ENCODE measurements at places on chromosomes 3 and 15.

- DNase-seq = peak; percentile 16
Observed at GRCh38 chr3:23442598-23443383, 239.7 kb downstream of the UBE2E2 start.

DNA sequence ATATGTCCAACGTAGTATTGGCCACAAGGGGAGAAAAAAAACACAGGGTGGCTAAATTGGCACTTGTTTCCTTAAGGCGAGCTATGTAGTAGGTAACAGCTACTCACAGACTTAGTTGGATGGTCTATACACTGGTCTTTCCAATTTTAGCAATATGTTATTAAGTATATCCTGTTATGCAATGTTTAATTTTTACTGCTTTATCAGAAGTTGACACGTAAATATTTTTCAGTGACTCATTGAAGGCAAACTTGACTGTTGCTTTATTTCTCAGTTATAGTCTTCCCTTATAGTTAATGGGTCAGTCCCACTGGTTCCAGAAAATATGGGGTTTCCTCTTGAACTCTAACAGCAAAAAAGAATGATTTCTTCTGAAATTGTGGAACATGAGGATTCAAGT, 46.5 kb downstream of the ADPGK start:
- DNase-seq = no peak

DNA sequence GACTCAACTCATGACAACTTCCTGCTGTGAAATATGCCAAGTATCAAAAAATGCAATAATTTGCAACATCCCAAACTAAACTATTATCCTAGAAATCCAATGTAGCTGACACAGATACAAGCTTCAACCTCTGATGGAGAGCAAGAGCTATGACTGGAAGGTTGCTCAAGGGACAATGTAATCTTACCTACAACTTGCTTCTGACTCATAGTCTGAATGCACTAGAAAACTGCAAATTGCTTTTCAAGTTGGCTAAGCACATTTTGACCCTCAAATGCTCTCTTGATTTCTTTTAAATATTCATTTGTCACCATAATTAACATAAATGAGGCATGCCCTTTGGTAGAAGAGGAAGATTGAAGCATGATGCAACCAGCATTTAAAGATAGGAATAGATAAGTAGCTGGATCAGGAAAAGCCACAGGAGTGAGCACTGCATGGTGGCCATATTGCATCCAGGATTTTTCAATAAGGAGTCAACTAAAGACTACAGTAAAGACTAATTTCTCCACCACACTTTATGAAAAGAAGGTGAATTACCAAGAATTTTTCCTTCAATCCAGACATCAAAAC, 630.8 kb upstream of the GBE1 start:
- no peak for DNase-seq

DNA sequence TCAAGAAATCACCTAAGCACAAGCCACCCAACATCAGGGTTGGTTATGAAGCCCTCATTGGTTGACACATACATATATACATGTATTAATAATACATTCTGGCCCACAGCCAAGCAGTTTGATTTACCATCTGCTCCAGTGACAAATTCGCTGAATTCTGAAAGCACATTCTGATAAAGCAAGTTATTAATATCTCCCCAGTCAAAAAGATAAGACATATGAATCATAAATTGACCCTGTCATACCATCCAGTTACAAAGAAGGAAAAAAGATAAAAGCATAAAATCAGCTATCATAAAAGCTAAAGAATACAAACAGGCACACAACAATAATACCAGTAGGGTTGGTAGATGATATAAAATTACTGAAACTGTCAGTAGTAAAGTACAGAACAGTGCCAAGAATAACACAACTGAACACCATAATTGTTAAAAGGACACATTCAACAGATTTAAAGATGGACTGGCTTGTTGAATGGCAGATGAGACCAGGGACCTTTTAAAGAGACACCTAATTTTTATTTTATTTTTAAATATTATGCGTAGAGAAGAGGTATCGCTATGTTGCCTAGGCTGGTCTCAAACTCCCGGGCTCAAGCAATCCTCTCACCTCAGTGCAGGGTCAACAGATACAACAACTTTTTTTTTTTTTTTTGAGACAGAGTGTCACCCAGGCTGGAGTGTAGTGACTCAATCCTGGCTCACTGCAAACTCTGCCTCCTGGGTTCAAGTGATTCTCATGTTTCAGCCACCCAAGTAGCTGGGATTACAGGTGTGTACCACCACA, 7.7 kb downstream of the SNX4 start:
- DNase-seq = peak; percentile 71

DNA sequence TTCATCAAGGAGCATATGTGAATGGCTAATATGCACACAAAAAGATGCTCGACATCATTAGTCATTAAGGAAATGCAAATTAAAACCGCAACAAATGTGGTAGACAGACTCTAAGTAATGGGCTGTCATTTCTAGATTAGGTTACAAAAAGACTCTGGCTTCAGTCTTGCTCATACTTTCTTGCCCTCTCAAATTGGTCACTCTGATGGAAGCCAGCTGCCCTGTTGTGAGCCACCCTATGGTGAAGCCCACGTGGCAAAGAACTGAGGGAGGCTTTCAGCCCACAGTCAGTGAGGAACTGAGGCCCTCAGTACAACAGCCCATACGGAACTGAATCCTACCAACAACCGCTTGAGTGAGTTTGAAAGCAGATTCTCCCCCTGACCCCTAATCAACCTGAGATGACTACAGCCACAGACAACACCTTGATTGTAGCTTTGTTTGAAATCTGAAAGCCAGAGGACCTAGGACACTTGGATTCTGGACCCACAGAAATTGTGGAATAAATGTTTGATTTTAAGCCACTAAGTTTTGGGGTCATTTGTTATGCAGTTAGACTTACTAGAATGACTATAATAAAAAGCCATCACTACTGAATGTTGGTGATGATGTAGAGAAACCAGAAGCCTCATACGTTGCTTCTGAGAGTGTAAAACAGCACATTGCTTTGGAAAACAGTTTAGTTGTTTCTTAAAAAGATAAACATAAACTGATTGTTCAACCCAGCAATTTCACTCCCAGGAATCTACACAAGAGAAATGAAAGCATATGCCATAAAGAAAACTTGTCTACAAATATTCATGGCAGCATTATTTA, 45.7 kb downstream of the EHHADH start:
- no peak for DNase-seq

- DNase-seq = no peak
Observed at GRCh38 chr15:101709466-101709865, 14.8 kb downstream of the TARS3 start.

GRCh38 chr3:12044860-12045259, 40.7 kb downstream of the SYN2 start:
- DNase-seq = no peak

DNA sequence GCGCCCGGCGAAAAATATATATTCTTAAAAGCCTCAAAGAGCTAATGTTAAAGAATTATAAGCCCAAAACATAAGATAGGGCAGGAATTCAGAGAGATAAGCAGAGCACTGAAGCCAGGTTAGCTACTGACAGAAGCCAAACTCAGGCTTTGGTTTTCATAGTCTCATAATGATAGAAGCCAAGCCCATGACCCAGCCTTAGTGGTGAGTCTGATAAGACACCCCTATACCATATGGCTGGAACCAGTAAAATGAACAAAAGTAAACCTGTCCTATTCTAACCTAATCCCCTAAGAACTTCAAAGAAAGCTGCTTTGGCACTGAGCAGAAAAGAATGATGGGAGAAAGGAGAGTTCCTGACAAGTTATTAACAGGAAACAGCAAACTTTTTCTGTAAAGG, 25.9 kb downstream of the MYO9A start:
- no peak for DNase-seq

DNA sequence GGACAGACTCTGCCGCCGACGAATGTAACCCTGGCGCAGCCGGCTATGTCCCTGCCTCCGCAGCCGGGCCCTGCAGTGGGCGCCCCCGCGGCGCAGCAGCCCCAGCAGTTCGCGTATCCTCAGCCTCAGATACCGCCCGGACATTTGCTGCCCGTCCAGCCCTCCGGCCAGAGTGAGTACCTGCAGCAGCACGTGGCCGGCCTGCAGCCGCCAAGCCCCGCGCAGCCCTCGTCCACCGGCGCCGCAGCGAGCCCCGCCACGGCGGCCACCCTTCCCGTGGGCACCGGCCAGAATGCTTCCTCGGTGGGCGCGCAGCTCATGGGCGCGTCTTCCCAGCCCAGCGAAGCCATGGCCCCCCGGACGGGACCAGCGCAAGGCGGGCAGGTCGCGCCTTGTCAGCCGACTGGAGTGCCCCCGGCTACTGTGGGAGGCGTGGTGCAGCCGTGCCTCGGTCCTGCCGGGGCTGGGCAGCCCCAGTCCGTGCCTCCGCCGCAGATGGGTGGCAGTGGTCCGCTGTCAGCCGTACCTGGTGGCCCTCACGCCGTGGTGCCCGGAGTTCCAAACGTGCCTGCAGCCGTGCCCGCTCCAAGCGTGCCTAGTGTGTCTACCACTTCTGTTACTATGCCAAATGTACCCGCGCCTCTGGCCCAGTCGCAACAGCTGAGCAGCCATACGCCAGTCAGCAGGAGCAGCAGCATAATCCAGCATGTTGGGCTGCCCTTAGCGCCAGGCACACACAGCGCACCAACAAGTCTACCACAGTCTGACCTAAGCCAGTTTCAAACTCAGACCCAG, 2.4 kb downstream of the TSC22D2 start:
- peak; percentile 8 for DNase-seq

GRCh38 chr3:126025116-126025729, 56.2 kb downstream of the ROPN1B start:
- DNase-seq = no peak

GRCh38 chr3:194072097-194072428, 63.9 kb upstream of the HES1 start:
- no peak for DNase-seq

DNA sequence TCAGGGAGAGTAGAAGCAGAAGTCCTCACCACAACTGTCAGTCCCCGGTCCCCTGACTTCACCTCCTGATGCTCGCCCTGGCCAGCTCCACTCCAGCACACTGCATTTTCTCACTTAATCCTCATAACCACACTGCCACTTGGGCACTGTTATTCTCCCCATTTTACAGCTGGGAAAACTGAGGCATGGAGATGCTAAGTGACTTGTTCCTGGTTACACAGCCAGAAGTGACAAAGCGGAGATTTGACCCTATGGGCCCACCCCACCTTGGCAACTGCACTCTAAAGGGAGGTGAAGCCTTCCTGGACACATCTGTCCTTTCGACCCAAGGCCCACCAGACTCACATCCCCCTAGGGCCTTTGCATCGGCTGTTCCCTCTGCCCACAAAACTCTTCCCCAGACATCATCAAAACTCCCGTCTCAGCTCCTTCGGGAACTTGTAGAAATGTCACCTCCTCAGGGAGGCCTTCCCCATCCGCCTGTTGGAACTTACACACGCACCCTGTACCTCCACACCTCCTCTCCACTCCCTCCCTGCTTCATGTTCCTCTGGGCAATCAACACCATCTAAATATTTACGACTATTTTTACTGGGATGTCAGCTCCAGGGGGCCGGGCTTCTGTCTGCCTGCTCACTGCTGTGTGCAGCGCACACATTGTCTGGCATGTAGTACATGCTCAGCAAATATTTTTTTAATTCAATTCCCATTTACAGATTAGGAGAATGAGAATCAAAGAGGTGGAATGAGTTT, 3.1 kb downstream of the GRIP2 start:
- DNase-seq = no peak

- DNase-seq = no peak
Observed at GRCh38 chr15:26887926-26888666, 21.2 kb downstream of the GABRA5 start.

- DNase-seq = peak; percentile 77
Observed at GRCh38 chr3:28317438-28318022, 31.0 kb upstream of the ZCWPW2 start.

Data from CD4-positive, alpha-beta T cell treated with Interleukin-2 at 100 ng/mL for 4 hours (primary cell).